ENCODE measurements at places on chromosomes 4 and X. TPM values are rescaled to one million over a fixed set of nuclear protein-coding genes. Genes with fewer than 3 reads are reported as not detected.

Gene RNF175
- 1.4 TPM for total RNA-seq

DNA sequence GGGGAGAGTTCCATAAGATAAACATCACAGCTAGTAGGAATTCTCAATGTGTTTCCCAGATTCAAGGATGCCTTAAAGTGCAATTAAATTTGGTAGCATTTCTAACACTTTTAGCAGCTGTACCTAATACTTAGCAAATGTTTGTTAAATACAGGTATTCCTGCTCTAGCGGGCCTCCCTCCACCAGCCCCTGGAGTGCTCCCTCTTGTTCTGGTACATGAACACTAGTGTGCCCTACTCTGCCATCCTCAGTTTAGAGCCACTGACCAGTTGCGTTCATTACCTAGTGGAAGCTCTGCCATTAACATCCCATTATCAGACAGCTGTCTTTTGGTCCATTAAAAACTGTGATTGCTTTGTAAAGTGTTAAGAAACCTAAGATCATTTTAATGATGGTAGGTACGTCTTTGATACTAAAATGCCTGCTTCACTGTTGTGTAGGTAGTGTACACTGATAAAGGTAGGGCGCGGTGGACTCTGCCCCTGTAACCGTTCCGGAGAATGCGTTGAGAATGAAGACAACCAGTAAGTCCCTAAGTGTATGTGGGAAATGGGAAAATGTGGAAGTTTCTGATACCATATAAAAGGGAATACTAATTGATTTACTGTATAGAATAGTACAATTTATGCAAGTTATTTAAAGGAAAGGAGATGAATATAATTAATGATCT, 21.7 kb downstream of the KIAA0232 start:
- no peak overlapping the region for H3K4me3 ChIP-seq
- no peaks in the 10 kb centered on the region for H3K27me3 ChIP-seq
- H3K4me1 ChIP-seq, result peaks cover 4% of the 10 kb centered on the region
- H3K36me3 ChIP-seq, result peaks cover 3% of the 10 kb centered on the region
- DNase-seq, result no peak
- H3K27ac ChIP-seq, result no peak overlapping the region

Gene EVC2
- 1.1 TPM for total RNA-seq

GRCh38 chrX:109714340-109714958, 18.6 kb downstream of the ACSL4 start:
- H3K27me3 ChIP-seq, result no peaks in the 10 kb centered on the region
- no peak for DNase-seq
- no peak overlapping the region for H3K4me3 ChIP-seq
- no peak overlapping the region for H3K27ac ChIP-seq
- peaks cover 5% of the 10 kb centered on the region for H3K4me1 ChIP-seq

Gene ATP5ME
- 126 TPM for total RNA-seq

GRCh38 chrX:106987488-106987887, 12.5 kb downstream of the MORC4 start:
- no peaks in the 10 kb centered on the region for H3K4me1 ChIP-seq
- DNase-seq, result peak; percentile 6
- H3K27ac ChIP-seq, result no peak overlapping the region
- no peaks in the 10 kb centered on the region for H3K27me3 ChIP-seq
- H3K36me3 ChIP-seq, result no peaks in the 10 kb centered on the region

DNA sequence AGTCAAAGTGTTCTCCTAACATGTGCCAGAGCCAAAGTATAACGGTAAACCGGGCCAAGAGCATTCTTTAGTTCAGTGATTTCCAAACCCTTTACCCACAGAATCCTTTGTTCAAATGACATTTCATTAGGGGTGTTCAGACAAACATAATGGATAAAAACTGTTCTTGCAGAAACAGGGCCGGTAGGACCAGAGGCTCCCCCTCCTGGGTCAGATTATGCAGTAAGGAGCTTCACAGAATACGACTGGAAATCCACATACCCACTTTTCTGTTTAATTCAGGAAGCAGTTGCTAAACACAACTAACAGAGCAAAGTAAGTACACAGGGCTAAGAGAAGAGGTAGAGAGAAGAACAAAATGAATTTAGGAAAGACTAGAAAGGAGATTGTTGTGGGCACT, 46.6 kb upstream of the TMEM184C start:
- no peak overlapping the region for H3K27ac ChIP-seq
- no peaks in the 10 kb centered on the region for H3K36me3 ChIP-seq
- no peak overlapping the region for H3K4me3 ChIP-seq

Gene NUDT6
- 2.2 TPM for total RNA-seq

Gene YIPF7
- not detected for total RNA-seq

DNA sequence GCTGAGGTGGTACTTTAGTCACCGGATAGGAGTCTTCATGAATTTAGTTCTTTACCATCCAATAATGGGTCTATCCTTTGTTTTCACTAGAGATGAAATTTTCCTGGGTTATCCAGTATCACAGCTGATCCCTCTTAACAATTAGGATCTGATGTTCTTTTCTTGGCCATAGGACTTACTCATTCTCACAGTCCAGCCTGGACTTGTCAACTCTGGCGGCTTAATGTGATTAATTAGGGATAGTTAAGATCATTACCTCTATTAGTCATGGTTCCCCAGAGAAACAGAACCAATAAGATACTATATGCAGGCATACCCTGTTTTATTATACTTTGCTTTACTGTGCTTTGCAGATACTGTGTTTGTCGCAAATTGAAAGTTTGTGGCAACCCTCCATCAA, 272.7 kb upstream of the FAT4 start:
- H3K27ac ChIP-seq, result no peak overlapping the region
- no peaks in the 10 kb centered on the region for H3K36me3 ChIP-seq
- no peak overlapping the region for H3K4me3 ChIP-seq
- no peaks in the 10 kb centered on the region for H3K27me3 ChIP-seq

DNA sequence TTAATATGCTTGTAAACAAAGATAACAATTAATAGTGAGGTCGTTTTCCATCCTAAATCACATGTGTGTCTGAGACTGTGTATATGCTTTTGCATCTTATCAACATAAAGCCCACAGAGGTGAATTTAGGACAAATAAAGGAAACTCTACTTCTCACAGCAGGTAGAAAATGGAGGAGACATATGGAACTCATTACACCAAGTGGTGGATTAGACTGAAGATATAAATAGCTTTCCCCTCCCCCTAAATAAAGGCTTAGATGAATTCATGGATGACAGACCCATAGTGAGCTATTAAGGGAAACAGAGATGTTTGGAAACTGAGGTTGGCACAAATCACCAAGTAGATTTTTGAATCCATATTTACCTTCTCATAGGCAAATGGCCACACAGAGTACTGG, 79.7 kb downstream of the GRIA3 start:
- H3K36me3 ChIP-seq, result no peaks in the 10 kb centered on the region
- H3K4me3 ChIP-seq, result no peak overlapping the region
- no peak for DNase-seq

- no peaks in the 10 kb centered on the region for H3K27me3 ChIP-seq
- no peaks in the 10 kb centered on the region for H3K36me3 ChIP-seq
- no peak for DNase-seq
Observed at GRCh38 chr4:174874898-174875297, 43.3 kb upstream of the ADAM29 start.

Gene TLR6
- total RNA-seq, result 1.3 TPM

GRCh38 chr4:87974856-87975462, 555 bp upstream of the SPP1 start:
- no peaks in the 10 kb centered on the region for H3K36me3 ChIP-seq
- no peak overlapping the region for H3K27ac ChIP-seq
- DNase-seq, result no peak
- H3K27me3 ChIP-seq, result peaks cover 6% of the 10 kb centered on the region

DNA sequence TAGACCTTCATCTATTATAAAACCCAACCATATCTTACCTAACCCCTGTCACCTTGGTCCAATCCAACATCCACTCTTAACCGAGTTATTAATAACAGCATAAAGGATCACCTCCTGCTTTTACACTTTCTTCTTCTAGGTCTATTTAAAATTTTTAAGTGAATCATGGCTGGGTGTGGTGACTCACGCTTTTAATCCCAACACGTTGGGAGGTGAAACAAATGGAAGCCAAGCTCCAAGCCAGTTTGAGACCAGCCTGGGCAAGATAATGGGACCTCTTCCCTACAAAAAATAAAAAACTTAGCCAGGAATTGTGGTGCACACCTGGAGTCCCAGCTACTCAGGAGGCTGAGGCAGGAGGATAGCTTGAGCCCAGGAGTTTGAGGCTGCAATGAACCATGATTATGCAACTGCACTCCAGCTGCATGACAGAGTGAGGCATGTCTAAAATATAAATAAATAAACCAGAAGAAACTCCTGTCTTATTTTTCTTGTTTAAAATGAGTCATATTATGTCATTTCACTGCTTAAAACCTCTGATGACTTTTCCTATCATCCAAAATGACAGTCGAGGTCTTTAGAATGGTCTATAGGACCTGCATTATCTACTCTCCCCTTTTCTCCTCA, 188.4 kb downstream of the GASK1B start:
- no peak for DNase-seq
- H3K27ac ChIP-seq, result no peak overlapping the region
- no peaks in the 10 kb centered on the region for H3K27me3 ChIP-seq
- no peaks in the 10 kb centered on the region for H3K4me1 ChIP-seq
- H3K36me3 ChIP-seq, result no peaks in the 10 kb centered on the region

GRCh38 chr4:1414831-1415680, 8.8 kb upstream of the NKX1-1 start:
- no peak overlapping the region for H3K27ac ChIP-seq
- H3K4me1 ChIP-seq, result no peaks in the 10 kb centered on the region
- H3K27me3 ChIP-seq, result peaks cover 48% of the 10 kb centered on the region
- no peaks in the 10 kb centered on the region for H3K36me3 ChIP-seq
- no peak overlapping the region for H3K4me3 ChIP-seq

DNA sequence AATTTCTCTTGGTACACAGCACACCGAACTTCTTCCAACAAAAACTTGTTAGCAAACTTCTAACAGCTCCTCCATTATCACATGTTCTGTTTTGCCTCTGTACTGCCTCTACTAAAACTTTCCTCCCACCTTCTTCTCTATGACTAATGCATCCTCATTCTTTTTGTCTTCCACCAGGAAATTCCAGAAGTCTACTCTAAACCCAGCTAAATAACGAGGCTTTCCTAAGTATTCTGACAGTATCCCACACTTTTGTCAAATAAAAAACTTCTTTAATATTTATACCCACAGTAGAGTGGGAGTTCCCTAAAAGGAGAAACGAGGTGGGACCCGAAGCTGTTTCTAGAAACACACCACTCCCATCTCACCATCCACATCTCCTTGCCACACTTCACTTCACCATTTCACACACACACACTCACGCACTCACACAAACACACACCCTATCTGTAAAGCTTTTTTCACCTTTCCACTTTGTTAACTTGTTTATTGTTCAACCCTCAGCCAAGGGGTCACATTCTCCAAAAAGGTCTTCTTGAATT, 280.3 kb downstream of the ARAP2 start:
- H3K27ac ChIP-seq, result no peak overlapping the region
- no peaks in the 10 kb centered on the region for H3K27me3 ChIP-seq
- DNase-seq, result no peak
- H3K36me3 ChIP-seq, result no peaks in the 10 kb centered on the region

DNA sequence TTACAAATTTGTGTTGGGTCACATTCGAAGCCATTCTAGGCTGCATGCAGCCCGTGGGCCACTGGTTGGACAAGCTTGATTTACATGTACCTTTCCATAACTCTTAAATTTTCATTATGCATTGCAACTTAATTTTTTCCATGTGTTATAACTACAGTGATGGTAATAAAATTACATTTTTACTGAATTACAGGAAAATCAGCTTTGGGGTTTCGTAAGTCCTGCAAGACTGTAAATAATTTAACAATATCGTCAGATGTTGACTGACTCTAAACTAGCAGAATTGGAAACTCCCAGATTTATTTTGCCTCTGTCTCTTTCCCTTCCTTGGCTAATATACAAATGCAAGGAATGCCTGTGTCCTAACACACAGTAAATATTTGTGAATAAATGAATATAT, 88.0 kb upstream of the RAPGEF2 start:
- H3K4me1 ChIP-seq, result no peaks in the 10 kb centered on the region
- no peak for DNase-seq

- H3K27ac ChIP-seq, result no peak overlapping the region
- H3K4me3 ChIP-seq, result no peak overlapping the region
- no peaks in the 10 kb centered on the region for H3K4me1 ChIP-seq
- no peak for DNase-seq
- H3K27me3 ChIP-seq, result no peaks in the 10 kb centered on the region
Observed at GRCh38 chr4:152808670-152809069, 28.9 kb downstream of the ARFIP1 start.

DNA sequence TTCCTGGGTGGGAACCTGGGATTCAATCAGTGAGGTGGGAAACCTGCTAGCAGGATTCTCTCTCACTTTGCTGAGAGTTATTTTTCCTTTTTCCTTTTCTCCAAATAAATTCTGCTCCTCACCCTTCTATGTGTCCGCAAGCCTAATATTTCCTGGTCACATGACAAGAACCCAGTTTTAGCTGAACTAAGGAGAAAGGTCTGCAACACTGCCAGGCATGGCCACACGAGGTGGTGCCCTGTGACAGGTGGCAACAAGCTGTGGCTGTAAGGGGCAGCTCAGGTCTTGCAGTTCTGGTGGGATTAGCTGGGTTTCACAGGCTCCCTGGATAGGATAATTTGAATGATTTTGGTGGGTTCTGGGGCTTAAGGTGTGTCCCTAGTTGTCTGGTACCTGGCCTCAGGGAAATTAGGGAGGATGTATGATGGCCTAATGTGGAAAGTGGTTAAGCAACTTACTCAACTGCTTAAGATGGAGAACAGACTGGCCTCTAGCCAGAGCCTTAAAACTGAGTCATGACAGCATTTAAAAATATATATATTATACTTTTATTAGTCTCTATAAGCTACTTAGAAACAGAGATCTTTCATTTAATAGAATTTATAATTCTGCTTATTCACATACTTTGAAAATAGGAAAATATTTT, 215.0 kb downstream of the IL15 start:
- no peak overlapping the region for H3K27ac ChIP-seq
- DNase-seq, result no peak
- no peaks in the 10 kb centered on the region for H3K27me3 ChIP-seq
- H3K4me1 ChIP-seq, result no peaks in the 10 kb centered on the region
- no peak overlapping the region for H3K4me3 ChIP-seq

Gene CT45A2
- total RNA-seq, result not detected

GRCh38 chr4:19317377-19317776, 934.3 kb upstream of the SLIT2 start:
- DNase-seq, result no peak
- H3K27ac ChIP-seq, result no peak overlapping the region
- no peaks in the 10 kb centered on the region for H3K4me1 ChIP-seq
- H3K4me3 ChIP-seq, result no peak overlapping the region
- H3K36me3 ChIP-seq, result no peaks in the 10 kb centered on the region

DNA sequence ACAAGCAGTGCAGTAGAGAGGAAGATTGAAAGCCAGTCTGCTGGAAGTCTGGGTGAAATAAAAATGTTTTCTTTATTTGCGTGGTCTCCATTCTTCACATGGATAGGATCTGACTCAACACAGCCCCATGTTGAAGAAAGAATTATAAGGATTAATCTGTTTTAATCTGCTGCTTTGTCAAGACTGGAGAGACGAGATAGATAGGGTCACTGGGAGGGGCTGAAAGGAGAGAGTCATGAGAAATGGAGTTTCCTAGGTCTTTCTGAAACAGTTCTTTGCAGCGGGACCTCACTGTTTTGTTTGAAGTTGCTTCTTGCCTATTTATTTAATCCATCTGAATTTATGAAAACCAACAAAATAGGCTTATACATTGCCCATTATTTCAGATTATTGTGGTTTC, 32.4 kb upstream of the RHOH start:
- H3K4me1 ChIP-seq, result no peaks in the 10 kb centered on the region
- no peak overlapping the region for H3K27ac ChIP-seq
- no peaks in the 10 kb centered on the region for H3K27me3 ChIP-seq
- H3K4me3 ChIP-seq, result no peak overlapping the region
- DNase-seq, result no peak

GRCh38 chrX:6184900-6185515, 43.7 kb downstream of the NLGN4X start:
- no peak for DNase-seq
- no peaks in the 10 kb centered on the region for H3K36me3 ChIP-seq
- no peaks in the 10 kb centered on the region for H3K27me3 ChIP-seq
- no peak overlapping the region for H3K4me3 ChIP-seq

Gene PALLD
- 0.78 TPM for total RNA-seq

Gene SSX4B
- total RNA-seq, result not detected

Gene CYSLTR1
- total RNA-seq, result 6.6 TPM
